Activated CD8-positive, alpha-beta memory T cell treated with anti-CD3 and anti-CD28 coated beads for 4 hours (primary cell): ENCODE measurements at places on chromosomes 4 and X.

DNA sequence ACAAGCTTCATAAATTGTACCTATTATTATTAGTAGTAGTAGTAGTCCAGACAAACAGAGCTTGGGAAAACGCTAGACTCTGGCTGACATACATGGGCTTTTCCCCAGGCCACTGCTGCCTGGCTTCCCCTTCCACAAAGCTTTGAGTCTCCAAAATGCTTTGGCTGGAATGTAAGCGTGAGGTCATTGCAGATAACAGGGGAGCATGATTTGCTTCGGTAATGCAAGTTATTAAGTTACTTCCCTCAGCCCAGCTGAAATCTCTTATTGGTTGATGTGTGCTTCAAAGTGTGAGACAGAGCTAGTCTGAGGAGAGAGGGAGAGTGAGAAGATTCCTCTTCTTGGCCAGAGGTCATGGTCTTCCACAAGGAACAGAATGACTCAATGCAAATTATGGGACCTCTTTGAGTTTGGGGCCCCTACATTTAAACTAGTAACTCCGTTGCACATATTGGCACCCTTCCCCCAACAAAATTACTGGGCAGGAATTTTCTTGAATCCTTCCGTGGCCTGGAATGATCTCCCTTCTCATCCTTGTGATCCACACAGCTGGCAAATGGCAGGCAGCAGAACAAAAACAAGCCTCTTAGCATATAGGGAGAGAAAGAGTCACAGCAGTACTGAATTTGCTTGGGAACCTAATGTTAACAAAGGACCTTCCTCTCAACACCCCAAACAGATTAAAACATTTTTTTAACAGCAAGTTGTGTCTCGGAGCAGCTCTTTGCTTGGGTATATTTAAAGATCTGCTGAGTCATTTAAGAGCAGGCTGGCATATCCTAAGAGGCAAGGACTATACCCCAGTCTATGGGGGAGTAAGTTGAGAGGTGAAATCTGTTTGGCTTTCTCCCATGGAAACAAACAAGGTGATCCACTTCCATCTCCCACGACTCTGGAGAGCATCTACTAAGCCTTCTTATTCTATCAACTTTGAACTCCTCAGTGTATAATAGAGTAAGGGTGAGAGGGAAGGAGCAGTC lies 19.9 kb downstream of the AR start:
- no peak for DNase-seq

- no peak for DNase-seq
Observed at GRCh38 chr4:41679991-41680390, 68.5 kb downstream of the PHOX2B start.

GRCh38 chr4:143148521-143148920 lies 36.2 kb upstream of the USP38 start:
- no peak for DNase-seq

DNA sequence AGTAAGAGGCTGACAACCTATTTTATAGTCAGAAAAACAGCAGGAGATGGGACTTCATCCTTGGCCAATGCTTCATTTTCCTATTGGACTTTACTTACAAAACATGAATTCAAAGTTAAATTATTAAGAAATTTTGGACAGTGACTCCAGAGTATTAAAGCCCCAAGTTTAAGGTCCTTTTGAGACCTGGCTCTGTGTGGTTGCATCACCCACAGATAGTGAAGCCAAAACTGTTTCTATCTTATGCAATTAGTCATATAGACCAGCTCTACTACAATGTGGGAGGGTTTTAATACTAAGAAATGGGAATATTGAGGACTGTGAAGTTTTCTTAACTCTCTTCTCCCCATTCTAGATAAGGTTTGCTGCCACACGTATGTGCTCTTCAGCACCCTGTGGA lies 196.7 kb upstream of the AR start:
- no peak for DNase-seq

GRCh38 chrX:53456254-53456653 lies 22.1 kb upstream of the HSD17B10 start:
- DNase-seq = no peak

DNA sequence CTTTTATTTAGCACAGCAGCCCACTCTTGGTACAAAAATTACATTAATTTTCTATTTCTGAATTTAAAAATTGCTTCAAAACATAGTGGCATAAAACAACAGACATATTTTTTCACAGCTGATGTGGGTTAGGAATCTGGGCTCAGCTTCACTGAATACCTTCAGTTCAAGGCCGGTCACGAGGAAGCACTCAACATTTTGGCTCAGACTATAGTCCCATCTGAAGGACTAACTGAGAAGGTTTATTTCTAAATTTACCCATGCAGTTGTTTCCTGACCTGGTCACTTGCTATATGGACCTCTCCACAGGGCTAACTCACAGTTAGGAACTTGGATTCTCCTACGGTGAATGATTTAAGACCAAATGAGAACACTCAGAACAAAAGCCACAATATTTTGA lies 1230.2 kb upstream of the ADGRL3 start:
- DNase-seq = no peak

- DNase-seq = no peak
Observed at GRCh38 chr4:25861951-25862410, 807 bp downstream of the SEL1L3 start.

- peak; percentile 48 for DNase-seq
Observed at GRCh38 chrX:101348452-101349192, at the start of gene TIMM8A. Gene TIMM8A, minus strand, starts transcription at chrX:101348742. Its CDS starts 78 bp downstream, at chrX:101348664.

- DNase-seq = no peak
Observed at GRCh38 chr4:119138046-119138445, 2.4 kb downstream of the MYOZ2 start.

- DNase-seq = no peak
Observed at GRCh38 chr4:8513931-8514330, 66.3 kb upstream of the GPR78 start.

DNA sequence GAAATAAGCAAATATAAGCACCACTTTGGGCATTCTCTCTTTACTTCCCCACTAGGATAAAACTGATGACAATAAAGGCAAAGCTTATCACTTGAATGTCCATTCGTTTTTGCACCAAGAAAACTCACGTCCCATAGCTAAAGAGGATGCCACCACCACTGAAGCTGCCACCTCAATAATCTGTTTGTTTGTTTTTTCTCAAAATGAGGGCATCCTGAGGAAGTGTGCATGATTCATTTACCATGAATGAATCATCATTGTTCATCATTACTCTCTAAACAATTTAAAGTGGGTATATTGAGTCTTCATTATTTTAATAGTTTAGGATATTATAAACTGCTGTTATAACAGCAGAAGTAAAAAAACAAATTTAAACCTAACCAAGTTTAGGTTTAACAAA lies 168.2 kb downstream of the DCTD start:
- DNase-seq = no peak
